Stimulated activated CD8-positive, alpha-beta memory T cell treated with anti-CD3 and anti-CD28 coated beads, Interleukin-4, amount 100 ng/mL, for 1 hour (primary cell): ENCODE measurements at places on chromosomes 11 and 22.

GRCh38 chr11:83583757-83584366 is 297.7 kb upstream of the CCDC90B start:
- no peak for DNase-seq

DNA sequence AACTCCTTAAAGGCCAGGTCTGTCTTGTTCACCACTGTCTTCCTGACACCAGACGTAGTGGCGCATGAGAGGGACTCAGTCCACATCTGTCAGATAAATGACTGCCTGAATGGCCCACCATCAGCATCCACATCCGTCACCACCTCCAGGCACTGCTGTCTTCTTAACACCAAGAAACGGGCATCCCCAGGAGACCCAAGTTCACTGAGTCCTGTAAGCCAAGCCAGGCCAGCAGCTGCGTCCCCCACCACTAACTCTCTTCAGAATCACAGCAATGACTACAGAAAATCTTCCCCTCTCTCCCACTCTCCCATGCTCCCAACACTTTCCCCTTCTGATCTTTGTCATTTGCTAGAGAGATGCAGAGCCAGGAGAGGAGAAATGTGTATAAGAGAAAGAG is 47.3 kb upstream of the LRRC32 start:
- no peak for DNase-seq

DNA sequence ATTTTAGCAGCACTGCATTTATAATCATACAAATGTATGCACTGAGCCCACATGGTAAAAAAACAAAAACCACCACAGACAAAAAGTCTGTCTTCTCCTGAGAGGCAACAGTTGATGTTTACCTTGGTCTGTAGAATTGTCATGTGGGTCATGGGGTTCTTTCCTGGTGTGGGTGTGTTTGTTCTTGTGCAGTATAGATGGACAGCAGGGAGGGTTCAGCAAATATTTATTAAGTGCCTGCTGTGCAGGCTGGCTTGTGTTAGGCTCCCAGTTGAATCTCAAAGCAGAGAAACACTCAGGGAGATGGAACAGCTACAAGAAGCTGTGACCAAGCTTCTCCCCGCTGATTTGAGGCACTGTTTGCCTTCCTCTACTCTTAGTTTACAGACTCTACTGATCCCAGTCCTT is 82.2 kb downstream of the PISD start:
- no peak for DNase-seq

- DNase-seq = no peak
Measured at GRCh38 chr11:125308246-125308645, 143.7 kb downstream of the PKNOX2 start.

- no peak for DNase-seq
Measured at GRCh38 chr11:11537372-11537771, 84.4 kb downstream of the GALNT18 start.

- DNase-seq = no peak
Measured at GRCh38 chr11:132140056-132140455, 769.6 kb downstream of the NTM start.

- no peak for DNase-seq
Measured at GRCh38 chr11:58784995-58785394, 53.3 kb upstream of the GLYAT start.

GRCh38 chr11:9120664-9121468 is 29.5 kb upstream of the SCUBE2 start:
- DNase-seq = no peak

DNA sequence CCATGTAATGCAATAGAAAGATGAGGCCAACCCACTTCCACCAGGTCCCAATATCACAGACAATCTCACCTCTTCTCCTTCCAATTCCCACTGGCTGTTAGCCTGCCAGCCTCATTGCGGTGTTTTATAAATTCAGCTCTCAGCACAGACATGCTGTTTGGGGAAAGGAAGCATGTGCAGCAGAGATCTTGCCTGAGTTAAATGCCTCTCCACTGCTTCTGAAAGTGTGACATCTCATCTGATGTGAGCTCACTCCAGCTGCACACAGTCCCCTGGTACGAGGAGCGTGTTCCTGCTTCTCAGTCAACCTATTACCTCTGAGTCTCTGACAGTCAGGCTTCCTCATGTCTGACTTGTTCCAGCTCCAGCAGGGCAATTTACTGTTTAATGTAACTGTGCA is 122.7 kb upstream of the GUCY1A2 start:
- no peak for DNase-seq

DNA sequence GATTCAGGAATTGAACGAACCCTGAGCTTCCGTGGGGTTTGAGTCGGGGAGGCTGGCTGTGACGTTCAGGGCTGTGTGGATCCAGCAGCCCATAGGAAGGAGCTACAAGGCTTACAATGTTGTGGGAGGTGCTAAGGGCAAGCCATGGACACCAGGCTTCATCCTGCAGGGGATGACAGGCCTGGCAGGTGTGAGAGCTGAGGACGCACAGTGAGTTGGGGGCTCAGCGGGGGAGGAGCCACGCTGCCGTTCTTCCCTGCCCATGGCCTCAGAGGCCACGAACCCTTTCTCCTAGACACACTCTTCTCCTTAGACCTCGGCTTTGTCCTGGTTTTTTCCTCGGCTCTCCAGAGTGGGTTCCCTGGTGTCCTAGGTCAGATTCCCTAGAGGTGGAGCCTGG is 113.3 kb upstream of the SLC22A12 start:
- no peak for DNase-seq

- no peak for DNase-seq
Measured at GRCh38 chr11:16779436-16779835, 41.0 kb downstream of the C11orf58 start.

DNA sequence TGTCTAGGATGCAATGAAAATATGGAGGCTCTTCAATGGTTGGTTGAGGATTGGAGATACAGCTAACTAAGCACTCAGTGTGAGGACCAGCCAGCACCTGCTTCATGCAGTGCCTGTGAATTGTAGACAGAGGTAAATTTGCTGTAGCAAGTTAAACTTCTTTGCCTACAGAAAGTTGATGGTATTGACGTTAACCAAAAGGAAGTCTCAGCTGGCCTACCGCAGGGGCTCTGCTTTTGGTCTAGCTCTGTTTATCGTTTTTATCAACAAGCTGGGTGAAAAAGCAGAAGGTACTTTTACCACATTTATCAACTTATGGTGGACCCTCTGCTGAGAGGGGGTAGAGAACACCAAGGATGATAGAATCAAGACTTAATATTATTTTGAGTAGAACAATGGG is 51.6 kb downstream of the GRAMD1B start:
- no peak for DNase-seq

GRCh38 chr22:48267681-48268080 is 1505.2 kb downstream of the TBC1D22A start:
- DNase-seq = no peak

- no peak for DNase-seq
Measured at GRCh38 chr11:7965386-7965785, at the start of gene NLRP10. Gene NLRP10 (minus strand): TSS chr11:7965447. CDS start chr11:7963495, 1,952 bp downstream.

GRCh38 chr11:118358071-118358470 is 1.3 kb upstream of the UBE4A start:
- DNase-seq = no peak

DNA sequence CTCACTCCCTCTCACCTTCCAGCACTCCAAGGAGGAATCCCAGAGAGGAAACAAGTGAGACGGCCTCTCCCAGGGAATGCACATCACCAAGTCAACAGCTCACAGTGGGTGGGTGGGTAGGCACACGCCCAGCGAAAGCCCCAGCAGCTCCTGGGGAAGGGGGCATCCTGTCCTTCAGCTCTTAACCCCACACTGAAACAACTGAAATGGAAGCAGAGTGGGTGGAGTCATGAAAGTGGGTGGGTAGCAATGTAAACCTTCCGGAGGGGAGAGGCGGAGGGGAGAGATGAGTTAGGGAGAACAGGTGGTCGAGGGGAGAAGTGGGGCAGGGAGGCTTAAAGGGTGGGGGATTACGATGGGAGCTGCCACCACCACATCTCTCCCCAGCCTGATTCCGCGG is 5.4 kb downstream of the MCHR1 start:
- no peak for DNase-seq

DNA sequence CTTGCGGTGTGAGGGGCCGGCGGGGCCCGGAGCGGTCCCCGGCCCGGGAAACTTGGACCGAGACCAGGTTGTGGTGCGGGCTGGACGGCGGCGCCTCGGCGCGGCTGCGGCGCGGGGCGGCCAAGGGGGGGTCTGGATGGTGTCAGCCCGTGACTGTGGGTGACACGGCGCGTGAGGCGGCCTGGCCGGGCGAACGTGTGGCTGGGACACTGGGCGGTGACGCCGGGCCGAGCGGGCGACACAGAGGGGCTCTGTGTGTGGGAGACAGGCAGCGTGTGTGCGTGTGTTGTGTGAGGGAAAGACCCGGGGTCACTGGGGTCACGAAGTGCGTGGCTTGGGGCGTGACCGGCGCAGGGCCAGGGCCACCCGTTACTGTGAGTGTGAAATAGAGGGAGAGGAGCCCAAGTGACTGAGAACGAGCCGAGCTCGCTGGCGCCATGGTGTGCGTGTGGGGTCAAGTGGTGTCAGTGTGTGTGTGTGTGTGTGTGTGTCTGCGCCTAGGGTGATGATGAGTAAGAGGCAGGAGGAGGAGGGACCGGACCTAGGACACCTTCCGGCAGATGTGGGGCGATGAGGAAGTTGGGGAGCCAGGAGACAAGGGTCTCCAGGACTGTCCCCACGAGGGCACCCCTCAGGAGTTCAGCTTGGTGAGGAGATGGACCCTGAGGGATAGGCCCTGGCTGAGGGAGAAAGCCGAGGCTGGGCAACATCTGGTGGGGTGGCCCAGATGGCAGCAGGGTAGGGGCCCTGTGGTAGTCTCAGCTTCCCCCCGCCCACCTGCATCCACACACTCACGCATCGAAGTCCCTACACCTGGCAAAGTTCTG is 817 bp downstream of the RELT start:
- peak; percentile 28 for DNase-seq

- DNase-seq = no peak
Measured at GRCh38 chr22:29224859-29225410, 19.2 kb downstream of the EMID1 start.
